ENCODE measurements at places on chromosomes 2 and 18.

- DNase-seq = no peak
These were observed 105.5 kb downstream of the UGGT1 start for GRCh38 chr2:128196471-128196931.

DNA sequence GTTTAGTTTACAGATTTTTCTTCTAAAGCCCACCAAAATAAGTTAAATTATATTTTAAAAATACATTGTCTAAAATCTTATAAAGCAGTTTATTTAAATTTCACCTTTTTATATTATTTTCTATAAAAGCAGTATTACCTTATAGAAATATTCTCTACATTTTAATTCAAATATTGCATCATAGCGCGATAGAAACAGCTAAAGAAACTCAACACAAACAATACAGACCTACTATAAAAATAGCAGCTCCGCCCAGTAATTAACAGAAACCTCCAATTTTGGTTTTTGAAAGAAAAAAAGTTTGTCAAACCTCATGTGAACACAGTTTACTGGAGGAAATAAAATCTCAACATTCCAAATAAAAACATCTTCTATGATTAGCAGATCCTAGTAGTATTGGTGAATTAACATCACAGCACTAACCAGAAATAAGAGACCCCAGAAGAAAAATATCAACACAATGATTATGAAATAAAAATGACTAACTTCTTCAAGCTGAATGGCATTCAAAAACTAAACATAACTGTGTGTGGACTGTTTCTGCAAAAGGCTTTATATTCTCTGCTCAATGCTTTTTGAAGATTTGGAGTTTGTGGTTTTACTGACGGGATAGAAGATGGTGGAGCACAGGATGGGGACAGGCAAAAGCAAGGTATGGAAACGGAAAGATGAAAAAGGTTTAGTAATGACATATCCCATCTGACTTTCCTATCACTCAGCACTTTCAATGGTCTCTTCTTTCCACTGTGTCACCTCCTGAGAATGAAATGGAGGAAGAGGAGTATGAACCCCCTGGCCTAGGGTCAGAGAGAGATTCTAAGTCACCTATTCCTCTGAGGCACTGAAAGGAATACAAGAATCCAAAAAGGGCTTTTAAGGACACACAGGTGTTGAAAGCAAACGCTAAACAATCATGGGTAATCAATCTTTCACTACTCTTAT is 17.5 kb downstream of the MAP4K3 start:
- no peak for DNase-seq

GRCh38 chr2:196980473-196980872 is 54.0 kb upstream of the PGAP1 start:
- DNase-seq = no peak

GRCh38 chr2:218957671-218958070 is 1.8 kb upstream of the CDK5R2 start:
- no peak for DNase-seq

- no peak for DNase-seq
These were observed 218.7 kb downstream of the SLC4A10 start for GRCh38 chr2:161842736-161843433.

DNA sequence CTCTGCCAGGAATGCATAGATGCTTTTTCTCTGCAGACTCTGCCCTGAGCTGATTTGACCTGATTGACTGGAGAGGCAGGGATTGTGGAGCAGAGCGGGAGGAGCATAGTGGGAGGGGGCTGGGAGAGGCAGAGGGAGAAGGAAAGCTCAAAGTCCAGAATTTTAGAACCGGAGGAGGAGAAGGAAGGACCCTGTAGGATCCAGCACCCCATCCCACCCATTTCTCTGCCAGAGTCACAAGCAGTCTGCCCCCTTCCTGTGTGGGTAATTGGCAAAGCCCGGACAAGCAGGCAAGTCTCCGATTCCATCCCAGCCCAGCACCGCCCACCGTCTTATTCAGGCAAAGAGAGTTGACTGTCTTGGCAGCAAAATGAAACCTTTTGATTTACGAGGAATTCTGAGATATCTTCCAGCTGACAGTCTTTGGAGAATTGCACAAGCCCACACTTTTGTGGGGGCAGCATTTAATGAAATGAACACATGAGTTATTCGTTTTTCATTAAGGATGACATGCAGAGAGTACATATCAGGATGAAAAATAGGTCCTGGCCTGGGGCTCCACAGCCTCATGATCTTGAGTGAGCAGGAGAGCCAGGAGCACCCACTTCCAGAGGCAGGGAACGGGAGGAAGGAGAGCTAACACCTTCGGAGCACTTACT is 103.1 kb downstream of the MCFD2 start:
- DNase-seq = no peak

Data from activated gamma-delta T cell (primary cell).